Activated naive CD4-positive, alpha-beta T cell treated with anti-CD3 and anti-CD28 coated beads, Interleukin-2, amount 10 ng/mL, durations not matched to agents 7 days and 5 days (primary cell): ENCODE measurements at places on chromosomes 1 and 21.

GRCh38 chr1:22414244-22414751, 37.4 kb upstream of the ZBTB40 start:
- DNase-seq: no peak

GRCh38 chr1:52119301-52120079, 22.4 kb upstream of the ZFYVE9 start:
- no peak for DNase-seq

GRCh38 chr1:18464665-18465050, 16.1 kb upstream of the KLHDC7A start:
- no peak for DNase-seq

GRCh38 chr21:28344985-28345384, 647.7 kb downstream of the LTN1 start:
- no peak for DNase-seq

- no peak for DNase-seq
These were observed 120.1 kb upstream of the CAMK1G start for GRCh38 chr1:209463441-209463840.

- no peak for DNase-seq
These were observed 19.6 kb upstream of the HAO2 start for GRCh38 chr1:119348941-119349340.

GRCh38 chr1:180482425-180483275, 19.7 kb downstream of the ACBD6 start:
- no peak for DNase-seq
